Fibroblast of the aortic adventitia (primary cell): ENCODE measurements at places on chromosomes 12 and 14. TPM values are rescaled to one million over a fixed set of nuclear protein-coding genes. Genes with fewer than 3 reads are reported as not detected.

DNA sequence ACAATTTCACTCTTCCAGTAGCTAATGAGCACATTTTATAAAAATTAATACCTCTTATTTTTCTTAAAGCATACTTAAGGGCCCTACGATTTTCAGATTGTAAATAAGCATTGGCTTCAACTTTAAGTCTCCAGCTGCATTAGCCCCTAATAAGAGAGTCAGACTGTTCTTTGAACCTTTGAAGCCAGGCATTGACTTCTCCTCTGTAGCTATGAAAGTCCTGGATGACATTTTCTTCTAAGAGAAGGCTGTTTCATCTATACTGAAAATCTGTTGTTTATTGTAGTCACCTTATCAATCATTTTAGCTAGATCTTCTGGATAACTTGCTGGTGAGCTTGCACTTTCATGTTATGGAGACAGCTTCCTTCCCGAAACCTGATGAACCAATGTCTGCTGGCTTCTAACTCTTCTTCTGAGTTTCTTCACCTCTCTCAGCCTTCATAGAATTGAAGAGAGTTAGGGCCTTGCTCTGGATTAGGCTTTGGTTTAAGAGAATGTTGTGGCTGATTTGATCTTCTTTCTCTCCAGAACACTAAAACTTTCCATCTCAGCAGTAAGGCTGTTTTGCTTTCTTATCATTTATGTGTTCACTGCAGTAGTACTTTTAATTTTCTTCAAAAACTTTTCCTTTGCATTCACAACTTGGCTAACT is 377.1 kb upstream of the RGS6 start:
- DNase-seq = no peak

DNA sequence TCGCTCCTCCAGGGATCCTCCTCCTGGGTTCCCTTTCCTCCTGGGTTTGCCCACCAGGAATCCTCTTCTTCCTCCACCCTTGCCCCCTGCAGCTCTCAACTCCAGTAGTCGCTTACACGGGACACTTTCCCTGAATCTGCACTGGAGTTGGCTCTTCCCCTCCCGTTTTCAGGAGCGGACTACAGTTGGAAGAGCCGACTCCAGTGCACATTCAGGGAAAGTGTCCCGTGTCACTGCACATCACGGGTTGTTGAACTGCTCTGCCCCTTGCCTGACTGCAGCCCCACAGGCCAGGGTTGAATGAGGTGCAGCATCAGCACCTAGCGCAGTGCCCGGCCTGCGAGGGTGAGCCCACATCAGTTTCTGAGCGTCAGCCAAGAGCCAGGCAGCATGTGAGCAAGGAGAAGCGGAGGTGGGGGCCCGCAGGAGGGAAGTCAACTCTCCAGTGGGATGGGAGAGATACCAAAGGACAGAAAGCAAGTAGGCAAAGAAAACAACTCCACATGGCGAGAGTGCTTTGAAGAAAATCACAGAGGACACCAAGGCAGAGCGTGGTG is 13.1 kb downstream of the RAPGEF3 start:
- DNase-seq = no peak

Gene HOTAIR
- not detected in 2 replicates for total RNA-seq

DNA sequence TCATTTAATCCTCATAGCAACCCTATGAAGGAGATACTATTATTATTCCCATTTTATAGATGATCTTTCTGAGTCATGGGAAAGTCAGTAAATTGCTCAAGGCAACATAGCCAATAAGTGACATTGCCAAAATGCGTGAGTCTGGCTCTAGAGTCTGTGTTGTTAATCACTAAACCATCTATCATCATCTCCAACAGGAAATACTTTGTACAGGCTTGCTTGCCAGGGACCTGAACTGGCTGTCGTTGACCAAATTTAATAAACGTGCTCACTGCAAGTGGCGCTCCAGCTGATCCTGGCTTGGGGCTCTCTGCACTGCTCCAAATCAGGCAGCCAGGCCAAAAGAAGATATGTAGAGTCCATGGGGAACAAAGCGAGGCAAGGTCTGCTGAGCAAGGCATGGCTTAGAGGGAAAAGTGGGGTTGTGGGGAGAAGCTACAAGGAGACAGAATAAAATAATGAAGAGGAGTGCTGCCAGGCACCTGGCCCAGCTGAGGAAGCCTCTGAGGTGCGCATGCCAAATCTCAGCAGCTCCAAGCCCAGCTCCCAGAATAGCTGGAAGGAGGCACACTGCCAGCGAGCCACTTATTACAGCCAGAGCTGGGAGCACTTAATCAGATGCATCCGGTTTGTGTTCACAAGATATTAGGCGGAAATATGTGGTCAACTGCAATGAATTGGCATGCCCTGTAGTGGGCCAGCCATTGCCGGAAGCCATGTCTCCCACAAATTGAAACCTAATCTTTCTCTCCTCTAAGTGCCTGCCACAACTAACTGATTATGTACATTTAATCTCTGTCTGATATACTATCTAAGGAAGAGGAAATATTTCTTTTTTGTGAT is 43.3 kb upstream of the PTPRO start:
- peak; percentile 94 for DNase-seq

- DNase-seq = no peak
Observed at GRCh38 chr12:131153016-131153415, 199.3 kb downstream of the ADGRD1 start.

DNA sequence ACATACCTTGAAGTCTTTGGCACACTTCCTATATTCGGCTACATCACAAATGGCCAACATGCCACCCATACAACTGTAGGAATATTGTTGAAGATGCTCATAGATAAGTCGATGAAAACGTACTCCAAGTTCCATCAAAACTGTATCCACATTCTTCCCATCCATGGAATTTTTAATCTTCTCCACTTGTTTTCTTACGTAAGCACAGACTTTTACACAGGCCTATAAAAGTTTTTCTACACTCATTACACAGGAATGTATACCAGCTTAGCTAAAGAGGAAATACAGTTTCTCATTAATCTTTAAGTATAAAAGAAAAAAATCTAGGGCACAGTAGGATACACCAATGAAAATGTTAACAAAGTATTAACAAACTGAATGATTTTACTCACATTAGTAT is 59.1 kb downstream of the EXOC5 start:
- peak; percentile 39 for DNase-seq

DNA sequence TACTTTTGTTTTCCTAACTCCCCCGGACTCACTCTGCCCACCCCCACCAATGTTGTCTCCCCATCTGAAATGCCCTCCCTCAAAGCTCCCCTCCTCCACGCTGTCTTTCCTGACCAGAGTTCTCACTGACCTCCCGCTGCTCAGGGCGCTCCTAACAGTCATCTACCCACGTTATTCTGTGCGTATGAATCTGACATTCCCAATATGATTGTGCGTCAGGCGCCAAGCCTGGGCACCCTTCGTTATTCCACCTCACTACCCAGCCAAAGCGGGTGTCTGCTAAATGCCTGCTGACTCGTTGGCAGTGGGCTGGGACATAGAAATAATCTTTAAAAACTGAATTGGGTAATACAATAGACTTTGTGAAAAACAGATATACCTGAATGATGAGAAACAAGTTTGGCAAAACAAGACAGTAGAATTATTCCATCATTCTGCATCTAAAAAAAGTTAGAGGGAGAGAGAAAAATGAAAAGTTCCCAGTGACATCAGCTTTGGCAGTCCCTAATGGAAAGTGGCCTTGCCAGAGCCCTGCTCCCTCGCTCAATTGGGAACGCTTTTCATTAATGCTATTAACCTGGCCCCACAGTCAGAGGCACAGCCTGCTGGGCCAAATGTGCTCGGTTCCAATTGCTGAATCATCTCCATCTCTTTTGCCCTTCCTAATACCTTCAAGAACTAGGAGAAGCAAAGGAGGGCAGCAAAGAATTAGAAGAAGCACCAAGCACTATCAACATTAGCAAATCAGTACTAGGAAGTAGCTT is 74.0 kb upstream of the PLXNC1 start:
- DNase-seq = peak; percentile 76

GRCh38 chr14:89296281-89296745 is 120.7 kb downstream of the FOXN3 start:
- no peak for DNase-seq

GRCh38 chr12:64835901-64836300 is 11.5 kb downstream of the TBC1D30 start:
- DNase-seq = no peak

Gene HOXC6
- total RNA-seq = 0.09 and 0.90 TPM in 2 replicates

DNA sequence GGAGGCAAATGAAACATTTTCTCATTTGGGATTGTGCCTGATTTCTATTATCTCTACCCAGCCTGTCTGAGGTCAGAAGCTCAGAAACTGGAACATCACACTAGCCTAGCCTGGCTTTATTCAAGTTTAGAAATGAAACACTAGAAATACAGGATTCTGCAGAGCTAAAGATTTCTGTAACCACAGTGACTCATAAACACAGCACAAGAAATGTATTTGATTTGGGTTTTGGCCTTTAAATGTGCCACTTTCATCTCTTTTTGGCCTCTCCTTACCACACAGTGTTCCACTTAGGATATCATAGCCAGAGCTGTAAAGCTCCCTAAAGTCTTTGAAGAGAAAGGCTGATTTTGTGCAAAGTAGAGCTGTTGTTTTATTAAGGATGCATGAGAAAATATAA is 307.5 kb downstream of the EMP1 start:
- DNase-seq = peak; percentile 22

Gene SMCO3
- 0.09 TPM in 1 of 2 replicates, not detected in the other for total RNA-seq

GRCh38 chr12:115398311-115398781 is 714.4 kb upstream of the TBX3 start:
- no peak for DNase-seq

Gene PPP1R3E
- 6.6 and 10.9 TPM in 2 replicates for total RNA-seq

DNA sequence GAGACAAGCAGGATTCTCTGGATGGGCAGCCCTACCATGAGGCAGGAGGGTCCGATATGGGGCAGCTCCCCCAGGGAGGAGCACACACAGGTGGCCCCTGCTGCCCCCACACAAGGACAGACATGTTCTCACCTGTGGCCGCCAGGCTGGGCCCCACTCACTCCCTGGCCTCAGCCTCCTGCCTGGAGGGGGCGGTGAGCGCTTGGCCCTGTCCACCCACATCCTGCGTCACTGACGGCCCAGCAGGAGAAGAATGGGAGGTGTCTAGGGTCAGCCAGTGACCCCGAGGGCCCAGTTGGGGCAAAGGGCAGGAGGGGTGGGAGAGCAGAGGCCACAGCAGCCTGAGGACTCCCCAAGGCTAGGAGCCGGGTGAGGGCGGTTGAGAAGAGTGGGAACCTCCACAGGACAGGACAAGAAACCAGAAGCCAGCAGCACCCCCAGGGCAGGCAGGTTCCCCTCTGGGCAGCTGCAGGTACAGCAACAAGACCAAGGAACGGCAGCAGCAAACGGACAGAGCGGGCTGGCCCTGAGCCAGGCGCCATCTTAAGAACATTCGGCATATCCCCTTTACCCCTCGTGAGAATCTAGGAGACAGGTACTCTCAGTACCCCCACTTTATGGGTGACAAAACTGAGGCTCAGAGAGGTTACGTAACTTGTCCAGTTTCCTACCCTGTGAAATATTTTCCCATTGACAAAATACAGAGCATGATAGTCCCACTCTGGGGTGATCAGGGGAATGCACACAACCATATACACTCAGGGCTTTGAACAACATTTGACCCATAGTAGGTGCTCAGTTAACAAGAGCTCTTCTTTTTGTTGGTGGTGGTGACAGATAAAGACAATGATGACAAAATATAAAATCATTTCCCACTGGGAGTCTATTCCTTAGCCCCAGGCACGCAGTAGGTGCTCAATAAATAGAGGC is 74.3 kb downstream of the NCOR2 start:
- DNase-seq = no peak

Gene DIO3
- not detected in 2 replicates for total RNA-seq

DNA sequence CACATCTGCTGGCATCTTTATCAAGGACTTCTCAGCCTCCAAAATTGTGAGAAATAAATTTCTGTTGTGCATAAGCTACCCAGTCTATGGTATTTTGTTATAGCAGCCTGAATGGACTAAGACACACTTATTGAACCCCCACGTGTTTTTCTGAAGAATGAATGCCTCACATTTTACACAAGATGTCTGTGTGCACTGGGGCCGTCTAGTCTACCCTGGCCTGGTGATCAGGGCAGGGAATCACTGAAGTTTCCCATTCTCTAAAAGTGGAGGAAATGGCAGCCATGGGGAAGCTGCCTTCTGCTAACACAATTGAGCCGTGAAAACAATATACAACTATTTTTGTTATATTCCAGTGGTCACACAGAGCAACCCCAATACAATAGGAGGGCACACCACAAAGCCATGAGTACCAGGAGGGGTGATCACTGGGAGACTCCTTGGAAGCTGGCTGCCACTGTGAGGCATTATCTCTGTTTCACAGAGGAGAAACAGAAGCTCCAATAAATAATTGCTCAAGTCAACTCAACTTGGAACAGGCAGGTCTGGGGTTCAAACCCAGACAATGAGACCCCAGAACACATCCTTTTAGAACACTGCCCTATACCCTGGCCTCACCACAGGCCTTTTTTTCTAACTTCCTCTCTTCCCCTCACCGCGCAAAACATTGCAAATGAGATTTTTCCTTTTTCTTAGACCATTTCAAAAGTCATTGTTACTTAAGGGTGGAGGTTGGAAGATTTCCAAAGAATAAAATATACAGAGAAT is 18.3 kb upstream of the LTA4H start:
- no peak for DNase-seq

GRCh38 chr12:55067701-55068100 is 47.9 kb downstream of the NEUROD4 start:
- DNase-seq = no peak

Gene NGB
- total RNA-seq = not detected in 2 replicates
